Left lung (tissue), 14 donors: ENCODE measurements at places on chromosomes 7 and 10. TPM values are rescaled to one million over a fixed set of nuclear protein-coding genes. Genes with fewer than 3 reads are reported as not detected.
A peak's percentile ranks its signal among the peaks of the same experiment; 100 is the strongest.

DNA sequence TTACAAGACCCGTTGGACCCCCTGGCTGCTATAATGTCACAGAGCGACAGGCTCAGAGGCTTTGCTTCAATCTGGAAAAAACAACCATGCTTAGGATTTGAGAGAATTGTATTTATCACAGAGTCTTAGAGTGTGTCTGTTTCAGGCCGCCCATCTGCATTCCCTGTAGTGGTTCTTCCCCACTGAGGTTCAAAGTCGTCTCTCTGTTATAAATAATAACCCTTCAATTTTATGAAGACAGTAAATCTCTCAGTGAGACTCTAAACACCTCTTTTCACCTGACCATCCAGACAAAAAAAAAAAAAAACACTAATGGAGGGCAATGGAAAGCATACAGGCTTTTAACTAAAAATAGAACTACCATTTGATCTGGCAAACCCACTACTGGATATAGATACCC, 565.4 kb upstream of the AUTS2 start:
- DNase-seq: no peak

DNA sequence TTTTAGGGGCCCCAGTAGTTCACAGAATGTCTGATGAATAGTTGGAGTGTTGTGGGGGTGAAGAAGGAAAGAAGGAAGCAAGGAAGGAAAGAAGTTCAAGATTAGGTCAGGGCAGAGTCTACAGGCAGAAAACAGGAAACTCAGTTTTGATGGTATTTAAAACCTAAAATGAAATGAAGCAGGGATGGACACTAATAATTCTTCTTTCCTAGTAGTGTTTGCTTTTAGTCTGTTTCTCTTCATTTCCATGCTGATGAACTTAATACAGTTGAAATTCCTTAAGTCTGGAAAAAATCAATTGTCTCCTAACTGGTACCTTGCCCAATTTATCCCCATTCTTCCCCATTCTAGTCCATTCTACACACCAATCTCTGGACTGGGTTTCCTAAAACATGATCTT, 59.0 kb upstream of the GSAP start:
- no peak for DNase-seq

- no peak for DNase-seq
These were observed 3.8 kb downstream of the RARRES2 start for GRCh38 chr7:150337659-150338081.

The C7orf33 gene
- not detected for polyA plus RNA-seq

DNA sequence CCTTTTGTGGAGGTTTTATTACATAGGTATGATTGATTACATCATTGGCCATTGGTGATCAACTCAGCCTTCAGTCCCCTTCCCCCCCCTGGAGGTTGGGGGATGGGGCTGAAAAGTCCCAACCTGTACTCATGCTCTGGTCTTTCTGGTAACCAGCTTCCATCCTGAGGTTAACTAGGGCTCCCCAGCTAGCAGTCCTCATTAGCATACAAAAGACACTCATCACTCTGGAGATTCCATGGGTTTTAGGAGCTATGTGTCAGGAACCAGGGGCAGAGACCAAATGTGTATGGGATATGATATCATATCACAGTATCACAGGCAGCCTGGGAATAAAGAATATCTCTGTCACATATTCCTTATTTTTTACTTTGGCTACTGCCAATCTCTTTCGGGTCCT, 13.6 kb downstream of the CCSER2 start:
- no peak for DNase-seq

The HKDC1 gene
- polyA plus RNA-seq: 3.2 TPM

The TMEM140 gene
- polyA plus RNA-seq: 18.7 TPM

GRCh38 chr7:27082171-27082570, 13.6 kb downstream of the HOXA1 start:
- no peak for DNase-seq

GRCh38 chr7:123782071-123782798, 33.4 kb upstream of the WASL start:
- no peak for DNase-seq

- DNase-seq: no peak
These were observed 91.9 kb downstream of the ZWINT start for GRCh38 chr10:56269181-56269580.

DNA sequence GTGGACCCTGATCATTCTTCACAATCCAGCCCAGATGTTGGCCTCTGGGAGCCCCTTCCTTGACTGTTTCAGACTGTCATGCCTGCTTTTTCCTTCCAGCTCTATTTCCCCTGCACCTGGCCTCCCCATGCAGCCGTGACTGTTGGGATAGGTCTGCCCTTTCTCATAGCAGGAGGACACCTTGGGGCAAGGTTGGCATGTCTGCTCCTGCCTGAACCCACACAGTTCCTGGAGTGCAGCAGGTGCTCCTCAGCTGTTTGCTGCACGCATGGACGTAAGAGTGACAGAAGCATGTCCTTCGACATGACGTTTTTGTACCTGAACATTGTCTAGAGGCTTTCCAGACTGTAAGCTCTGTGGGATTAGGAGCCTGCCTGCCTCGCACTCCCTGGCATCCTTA, 24.0 kb downstream of the POR start:
- DNase-seq: no peak

The ETV1 gene
- polyA plus RNA-seq: 66.8 TPM

GRCh38 chr7:110973196-110973990, 117.5 kb upstream of the LRRN3 start:
- DNase-seq: no peak

DNA sequence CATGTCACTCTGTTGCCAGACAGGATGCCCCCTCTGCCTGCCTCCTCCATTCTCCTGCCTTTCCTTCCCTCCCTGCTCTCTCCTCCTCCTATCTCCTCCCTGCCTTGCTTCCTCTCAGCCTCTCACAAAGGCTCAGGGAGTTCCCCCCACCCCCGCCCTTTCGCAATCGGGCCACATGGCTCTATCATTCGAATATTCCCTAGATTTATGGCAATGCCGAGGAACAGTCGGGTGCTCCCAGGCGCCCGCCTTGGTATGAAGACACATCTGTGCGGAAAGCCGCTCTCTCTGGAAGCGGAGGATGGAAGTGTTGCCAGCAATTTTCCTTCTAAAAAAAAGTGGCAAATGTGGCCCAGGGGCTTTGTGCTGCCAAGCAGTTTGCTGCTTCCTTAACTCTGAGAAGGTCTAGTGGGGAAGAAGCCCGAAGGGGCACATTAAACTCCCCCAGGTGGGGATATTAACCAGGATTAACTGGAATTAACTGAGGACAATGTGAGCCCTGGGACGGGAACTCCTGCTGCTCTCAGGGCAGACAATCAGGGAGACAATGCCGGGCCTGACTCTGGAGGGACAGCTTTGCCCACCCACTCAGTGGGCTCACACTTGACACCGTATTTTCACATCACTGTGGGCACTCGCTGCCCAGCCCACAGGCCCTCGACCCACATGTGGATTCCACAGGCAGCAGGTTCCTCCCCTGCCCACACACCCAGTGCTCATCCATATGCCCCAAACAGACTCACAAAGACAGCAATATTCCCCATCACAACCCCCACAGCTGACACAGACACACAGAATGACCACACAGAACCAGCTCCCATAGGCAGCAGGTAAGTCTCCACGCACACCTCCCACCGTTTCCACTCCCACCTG, 88.4 kb upstream of the SMNDC1 start:
- peak; percentile 54 for DNase-seq

The NAT16 gene
- 0.04 TPM for polyA plus RNA-seq

DNA sequence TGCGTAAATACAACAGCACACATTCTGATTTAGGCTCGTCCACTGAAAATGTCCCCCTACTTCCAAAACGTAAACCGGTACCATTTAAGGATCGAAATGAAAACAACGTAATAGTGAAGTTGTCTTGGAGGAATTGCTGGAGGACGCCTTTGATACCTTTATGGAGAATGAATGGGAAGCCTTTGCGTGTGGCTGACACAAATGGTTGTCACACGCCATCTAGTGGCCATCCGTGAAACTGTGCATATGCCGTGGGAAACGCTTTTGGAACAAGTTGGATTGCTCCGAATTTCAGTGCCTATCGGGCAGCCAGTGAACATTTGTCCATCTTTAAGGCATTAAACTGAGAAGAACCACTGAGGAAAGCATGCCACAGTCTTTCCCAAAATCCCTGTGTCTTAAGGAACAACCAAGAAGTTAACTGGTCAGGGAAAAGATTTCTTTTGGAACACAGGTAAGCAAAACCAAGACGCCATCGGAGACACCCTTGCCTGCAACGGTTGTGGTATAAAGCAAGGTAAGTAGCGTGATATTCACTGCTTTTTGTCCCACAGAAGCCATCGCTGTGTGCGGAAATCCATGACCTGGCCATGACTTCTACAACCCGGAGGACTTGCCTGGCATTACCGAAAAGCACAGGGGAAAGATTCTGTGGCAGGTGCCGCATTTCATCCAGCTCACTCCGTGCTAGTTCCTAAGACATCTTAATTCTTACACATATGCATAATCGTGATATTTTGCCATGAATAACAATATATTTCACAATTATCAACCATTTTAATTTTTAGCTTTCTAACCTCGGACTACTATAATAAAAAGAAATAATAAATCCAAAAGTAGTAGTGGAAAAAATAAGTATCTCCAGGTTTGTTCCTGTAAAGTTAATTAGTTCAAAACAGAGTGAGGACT, 100.6 kb downstream of the FAM204A start:
- no peak for DNase-seq

DNA sequence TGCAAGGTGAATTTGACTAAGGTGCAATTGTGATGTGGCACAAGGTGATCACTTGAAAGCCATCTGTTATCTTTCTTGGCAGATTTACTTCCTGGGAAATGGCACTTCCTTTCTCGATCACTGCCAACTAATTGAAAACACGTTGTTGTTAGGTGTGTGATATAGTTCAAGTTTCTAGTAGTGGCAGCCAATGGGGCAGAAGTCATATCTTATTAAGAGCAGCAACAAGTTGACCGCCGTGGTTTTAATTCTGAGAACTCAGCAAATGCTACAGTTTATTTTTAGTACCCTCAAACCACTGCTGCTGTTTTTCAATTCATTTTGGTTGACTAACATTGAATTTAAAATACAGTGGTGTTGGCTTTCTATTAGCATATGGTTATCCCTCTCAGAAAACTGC, 1.6 kb downstream of the CHN2 start:
- DNase-seq: no peak

DNA sequence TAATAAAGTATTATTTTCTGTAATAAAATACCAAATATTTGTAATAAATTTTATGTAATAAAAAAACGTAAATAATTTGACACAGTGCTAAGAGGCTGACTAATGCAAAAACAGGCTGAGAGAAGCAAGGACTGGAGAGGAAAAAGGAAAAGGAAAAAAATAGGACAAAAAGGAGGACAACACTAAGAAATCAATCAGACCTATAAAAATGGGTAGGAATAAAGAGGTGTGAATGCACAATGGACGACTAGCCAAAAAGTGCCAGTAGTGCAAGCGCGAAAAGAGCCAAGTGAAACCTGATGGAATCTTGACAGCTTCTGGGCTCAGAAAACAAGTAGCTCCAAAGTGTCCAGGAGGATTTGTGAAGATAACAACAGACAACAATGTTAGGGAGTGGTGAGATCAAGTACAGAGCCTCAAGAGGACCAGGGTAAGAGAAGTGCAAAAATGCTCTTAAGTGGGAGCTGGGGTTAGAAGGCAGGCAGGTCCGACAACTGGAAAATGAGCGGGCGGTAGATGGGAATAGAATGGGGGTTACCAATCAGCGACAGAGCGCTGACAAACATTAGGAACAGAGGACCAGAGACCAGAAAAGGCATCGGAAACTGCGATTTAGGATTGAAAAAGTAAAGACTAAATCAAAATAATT, 1.2 kb downstream of the BRAF start:
- peak; percentile 37 for DNase-seq

DNA sequence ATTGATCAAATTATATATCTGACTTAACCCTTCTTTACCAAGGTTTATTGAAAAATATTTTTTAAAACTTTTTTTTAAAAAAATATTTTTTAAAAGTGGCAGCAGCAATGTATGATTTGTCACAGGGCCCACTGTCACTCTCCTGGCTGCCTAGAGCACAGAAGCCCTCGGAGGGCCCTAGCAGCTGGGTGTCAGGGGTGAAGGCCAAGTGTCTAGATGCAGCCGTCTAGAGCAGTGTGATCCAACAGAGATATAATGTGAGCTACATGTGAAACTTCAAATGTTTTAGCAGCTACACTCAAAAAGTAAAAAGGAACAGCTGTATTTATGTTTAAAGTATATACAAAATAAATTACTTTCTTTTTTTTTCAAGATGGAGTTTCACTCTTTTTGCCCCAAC, 112.7 kb downstream of the ARHGAP22 start:
- no peak for DNase-seq

The CYP3A7 gene
- 0.79 TPM for polyA plus RNA-seq

DNA sequence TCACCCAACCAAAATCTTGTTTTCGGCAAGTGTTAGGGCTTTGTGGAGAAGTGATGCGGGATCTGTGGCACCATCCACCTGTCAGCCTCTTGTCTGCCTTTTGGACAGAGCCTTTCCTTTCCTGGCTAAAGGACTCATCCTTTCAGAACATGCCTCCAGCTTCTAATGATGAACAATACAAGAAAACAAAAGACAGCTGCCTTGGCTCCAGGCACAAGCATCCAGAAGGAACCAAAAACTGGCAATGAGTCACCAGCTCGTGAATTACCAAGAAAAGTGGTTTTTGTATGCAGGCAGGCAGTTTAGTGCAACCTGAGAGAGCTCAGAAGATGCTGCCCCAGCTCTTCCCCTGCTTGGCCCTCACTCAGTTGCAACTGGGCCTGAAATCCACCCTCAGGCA, 84.6 kb upstream of the NAMPT start:
- no peak for DNase-seq

The PLPP4 gene
- polyA plus RNA-seq: not detected

DNA sequence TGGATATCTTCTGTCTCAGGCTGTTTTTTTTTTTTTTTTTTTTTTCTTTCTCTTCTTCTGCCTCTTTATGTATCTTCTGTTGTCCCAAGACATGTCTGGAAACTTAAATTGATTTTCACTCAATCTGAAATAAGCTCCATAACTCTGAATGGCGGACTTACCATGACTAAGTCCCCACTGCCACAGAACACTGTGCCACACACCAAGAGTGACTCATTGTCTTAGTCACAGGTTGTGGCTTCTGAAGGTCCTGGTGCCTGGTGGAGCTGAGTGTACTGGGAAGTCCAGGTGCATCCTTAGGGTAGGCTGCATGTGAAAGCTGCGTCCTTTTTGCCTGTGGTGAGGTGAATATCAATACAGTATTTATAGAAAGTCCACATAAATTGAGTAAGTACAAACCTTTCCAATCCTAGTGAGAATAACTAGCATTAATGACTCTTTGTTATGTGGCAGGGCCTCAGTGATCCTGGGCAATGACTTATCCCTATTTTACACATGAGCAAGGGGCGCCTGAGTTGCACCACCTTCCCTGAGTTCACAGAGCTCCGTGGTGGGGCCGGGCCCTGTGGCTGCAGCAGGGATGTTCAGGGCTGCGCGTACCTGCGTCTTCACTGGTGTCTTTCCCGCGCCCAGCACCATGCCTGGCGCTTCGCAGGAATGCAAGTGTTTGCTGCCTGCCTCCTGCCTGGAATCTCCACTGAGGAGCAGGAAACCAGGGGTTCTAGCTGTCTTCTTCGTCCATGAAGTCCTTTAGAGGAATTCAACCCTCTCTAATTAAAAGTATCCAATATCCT, 4.3 kb downstream of the PFKP start:
- DNase-seq: no peak

The CDK1 gene
- polyA plus RNA-seq: 83.2 TPM

The KEL gene
- 1.7 TPM for polyA plus RNA-seq

The AVL9 gene
- 28.8 TPM for polyA plus RNA-seq

GRCh38 chr7:130293521-130293920, 560 bp downstream of the CPA4 start:
- no peak for DNase-seq

GRCh38 chr10:70494966-70495365, 16.4 kb downstream of the PALD1 start:
- DNase-seq: no peak
